ENCODE measurements at places on chromosomes 4 and X.
A peak's percentile ranks its signal among the peaks of the same experiment; 100 is the strongest.

DNA sequence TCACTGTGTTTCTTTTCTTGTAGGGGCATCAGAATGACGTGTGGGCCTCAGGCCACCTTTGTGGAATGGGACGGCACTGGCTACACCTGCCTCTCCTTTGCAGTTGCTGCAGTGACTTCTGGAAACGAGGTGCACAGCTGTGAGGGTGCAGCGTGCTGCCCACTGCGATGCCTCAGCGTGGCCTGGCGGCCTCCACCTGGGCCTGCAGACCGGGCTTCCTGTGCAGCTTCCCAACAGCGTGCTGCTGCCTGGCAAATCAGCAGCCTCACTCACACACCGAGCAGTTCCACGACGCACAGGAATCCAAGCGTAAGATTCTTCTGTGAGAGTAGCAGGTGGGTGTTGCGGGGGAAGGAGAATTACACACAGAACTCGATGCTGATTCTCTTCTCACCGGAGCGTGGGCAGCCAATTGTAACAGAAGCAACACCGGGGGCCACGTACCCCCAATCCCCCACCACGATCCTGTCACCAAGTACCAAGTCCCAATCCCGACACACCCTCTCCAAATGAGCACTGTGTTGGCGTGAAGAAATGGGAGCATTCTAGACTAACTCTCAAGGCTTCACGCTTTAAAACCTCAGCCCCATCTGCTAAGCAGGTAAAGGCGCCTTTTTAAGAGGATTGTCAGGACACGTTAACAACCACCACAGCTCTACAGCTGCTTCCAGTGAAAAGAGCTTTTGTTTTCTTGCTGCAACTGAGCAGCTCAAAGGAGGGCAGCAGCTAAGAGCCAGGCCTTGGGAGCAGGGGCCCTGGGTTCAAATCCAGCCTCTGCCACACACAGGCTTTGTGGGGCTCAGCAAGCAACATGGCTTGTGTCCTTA lies 16.9 kb downstream of the WDR1 start:
- peaks cover 69% of the 10 kb centered on the region for H3K4me1 ChIP-seq
- no peaks in the 10 kb centered on the region for H3K27me3 ChIP-seq
- H3K4me3 ChIP-seq: no peak overlapping the region
- H3K36me3 ChIP-seq: peaks cover 39% of the 10 kb centered on the region

- H3K36me3 ChIP-seq: no peaks in the 10 kb centered on the region
- H3K27me3 ChIP-seq: no peaks in the 10 kb centered on the region
- peaks cover 20% of the 10 kb centered on the region for H3K4me1 ChIP-seq
- no peak for DNase-seq
- H3K4me3 ChIP-seq: no peak overlapping the region
These were observed 515.6 kb downstream of the PPARGC1A start for GRCh38 chr4:23374259-23374658.

DNA sequence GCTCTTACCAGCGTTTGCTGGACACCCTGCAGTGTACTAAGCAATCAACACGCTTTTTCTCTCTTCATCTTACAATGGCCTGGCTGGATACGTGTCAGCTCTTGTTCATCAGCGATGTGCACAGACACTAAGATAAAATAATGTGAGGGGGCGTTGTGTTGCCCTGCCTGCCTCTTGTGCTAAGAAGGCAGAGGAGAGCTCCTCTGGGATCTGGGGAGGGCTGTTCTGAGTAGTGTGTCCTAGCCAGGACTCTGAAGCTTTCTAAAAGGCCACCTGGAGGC lies 49.7 kb downstream of the NELFA start:
- H3K36me3 ChIP-seq: peaks cover 25% of the 10 kb centered on the region
- H3K27me3 ChIP-seq: no peaks in the 10 kb centered on the region
- no peak overlapping the region for H3K4me3 ChIP-seq
- H3K27ac ChIP-seq: no peak overlapping the region

- no peaks in the 10 kb centered on the region for H3K27me3 ChIP-seq
- peak overlapping the region; percentile 96 for H3K27ac ChIP-seq
- H3K4me1 ChIP-seq: no peaks in the 10 kb centered on the region
These were observed 775 bp upstream of the YIPF6 start for GRCh38 chrX:68498044-68498507.

DNA sequence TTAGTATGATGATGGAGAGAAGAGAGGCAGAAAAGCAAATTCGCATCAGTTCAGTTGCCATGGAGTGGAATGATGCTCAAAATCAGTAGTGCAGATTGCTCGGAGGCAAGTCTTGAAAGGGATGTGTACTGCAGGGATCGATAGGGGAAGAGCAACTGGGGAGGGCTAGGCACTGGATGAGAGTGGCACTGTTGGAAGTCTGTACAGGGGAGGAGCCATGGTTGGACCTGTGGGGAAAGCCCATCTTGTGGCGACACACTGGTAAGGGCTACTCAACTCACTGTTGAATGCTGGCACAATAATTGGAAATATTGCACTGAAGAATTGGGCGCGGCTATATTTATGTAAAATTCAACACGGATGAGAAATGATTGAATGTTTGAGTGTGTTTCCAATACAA lies 1.2 kb downstream of the RAB9B start:
- H3K4me3 ChIP-seq: no peak overlapping the region
- DNase-seq: no peak
- H3K27me3 ChIP-seq: peaks cover 61% of the 10 kb centered on the region
- H3K27ac ChIP-seq: no peak overlapping the region
- no peaks in the 10 kb centered on the region for H3K4me1 ChIP-seq
- no peaks in the 10 kb centered on the region for H3K36me3 ChIP-seq
